ENCODE measurements at places on chromosomes 6 and 20. TPM values are rescaled to one million over a fixed set of nuclear protein-coding genes. Genes with fewer than 3 reads are reported as not detected.

GRCh38 chr6:150691463-150691862 is 91.8 kb downstream of the PLEKHG1 start:
- no peak for DNase-seq

- no peak for DNase-seq
Measured at GRCh38 chr6:78701407-78701806, 165.9 kb upstream of the IRAK1BP1 start.

- DNase-seq, result no peak
Measured at GRCh38 chr20:33279261-33279910, 3.6 kb upstream of the BPIFB1 start.

GRCh38 chr20:50272724-50273446 is 82.3 kb downstream of the CEBPB start:
- DNase-seq, result no peak

GRCh38 chr6:54289426-54289825 is 18.8 kb upstream of the TINAG start:
- DNase-seq, result no peak

DNA sequence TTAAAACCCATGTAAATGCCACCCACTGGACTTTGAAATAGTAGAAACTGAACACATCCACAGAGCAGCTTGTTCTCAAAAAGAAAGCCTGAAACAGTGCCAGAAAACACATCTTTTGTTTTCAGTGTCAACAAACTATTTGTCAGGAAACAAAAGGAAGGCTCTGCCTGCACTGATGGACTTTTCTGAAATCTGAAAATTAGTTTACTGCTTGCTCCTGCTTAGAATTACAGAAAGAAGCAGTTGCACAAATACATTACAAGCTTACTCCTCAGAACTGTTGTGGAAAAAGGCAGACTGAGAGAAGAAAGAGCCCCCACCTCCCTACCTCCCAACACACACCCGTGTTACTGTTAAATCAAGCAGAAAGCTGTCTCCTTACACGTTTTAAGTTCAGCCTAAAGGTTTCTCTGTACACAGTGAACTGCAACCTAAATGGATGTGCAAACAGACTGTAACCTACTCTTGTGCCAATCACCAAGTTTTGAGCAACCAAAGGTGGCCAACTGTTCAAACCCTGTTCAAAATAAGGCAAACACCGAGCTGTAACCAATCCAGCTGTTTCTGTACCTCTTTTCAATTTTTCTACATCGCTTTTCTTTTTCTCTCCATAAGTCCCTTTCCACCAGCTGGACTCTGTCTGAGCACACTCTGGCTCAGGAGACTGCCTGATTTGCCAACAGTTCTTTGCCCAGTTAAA is 43.7 kb downstream of the FRK start:
- DNase-seq, result no peak

- DNase-seq, result no peak
Measured at GRCh38 chr6:46850792-46851191, 57.6 kb downstream of the MEP1A start.

DNA sequence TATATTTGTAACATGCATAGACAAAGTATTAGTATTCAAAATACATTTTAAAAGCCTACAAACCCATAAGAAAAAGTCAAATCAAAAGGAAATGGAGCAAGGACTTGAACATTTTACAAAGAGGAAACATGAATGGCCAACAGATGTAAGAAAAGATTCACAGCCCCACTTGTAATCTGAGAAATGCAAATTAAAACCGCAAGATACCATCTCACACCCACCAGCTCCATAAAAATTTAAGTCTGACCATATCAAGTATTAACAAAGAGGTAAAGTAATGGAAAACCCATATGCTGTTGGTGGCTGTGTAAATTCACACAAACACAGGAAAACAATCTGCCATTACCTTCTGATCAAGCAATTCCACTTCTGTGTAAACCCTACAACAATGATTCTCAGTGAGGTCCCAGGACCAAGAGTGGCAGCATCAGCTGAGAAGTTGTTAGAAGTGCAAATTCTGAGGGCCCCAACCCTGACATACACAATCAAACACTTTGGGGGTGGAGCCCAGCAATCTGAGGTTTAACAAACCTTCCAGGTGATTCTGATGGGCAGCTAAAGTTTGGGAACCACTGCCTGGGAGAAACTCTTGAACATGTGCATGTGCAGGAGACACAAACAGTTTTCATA is 30.9 kb downstream of the BCL2L1 start:
- DNase-seq, result peak; percentile 66

DNA sequence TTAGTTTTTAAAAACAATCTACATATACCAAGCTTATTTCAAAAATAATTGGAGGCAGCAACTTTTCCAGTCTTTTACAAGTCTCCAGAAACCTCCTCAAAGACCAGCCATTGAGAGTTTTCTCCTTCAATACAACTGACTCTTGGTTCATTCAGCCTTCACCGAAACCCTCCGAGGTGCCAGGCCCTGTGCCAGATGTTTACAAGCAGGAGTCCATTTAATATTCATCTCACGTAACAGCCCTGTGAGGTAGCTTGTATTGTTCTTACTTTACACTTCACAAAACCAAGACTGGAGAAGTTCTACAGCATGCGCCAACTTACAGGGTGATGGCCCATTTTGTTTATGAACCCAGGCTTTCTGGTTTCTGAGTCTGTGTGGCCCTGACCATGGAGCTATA is 5.5 kb upstream of the NEDD9 start:
- no peak for DNase-seq

DNA sequence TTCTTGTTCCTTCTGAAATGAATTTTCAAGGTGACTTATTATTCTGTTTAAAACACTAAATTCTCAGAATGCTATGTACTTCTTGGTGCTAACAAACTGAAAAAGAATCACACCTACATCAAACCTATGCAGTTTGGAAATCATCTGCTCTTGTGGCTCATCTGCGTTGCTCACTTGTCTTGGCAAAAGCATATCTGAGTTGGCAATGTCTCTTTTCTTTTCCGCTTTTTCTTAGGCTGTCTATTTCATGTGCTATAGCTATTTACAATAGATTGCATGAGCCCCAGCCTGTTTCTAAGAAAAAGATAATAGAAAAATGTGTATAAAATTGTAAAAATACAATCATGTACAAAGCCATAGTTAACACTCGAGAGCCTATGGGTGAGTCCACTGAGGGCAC is 348.9 kb upstream of the AGPAT4 start:
- no peak for DNase-seq

GRCh38 chr20:35326021-35326739 is 34.0 kb upstream of the FAM83C start:
- no peak for DNase-seq

GRCh38 chr6:54860739-54861138 is 14.2 kb downstream of the FAM83B start:
- no peak for DNase-seq

- no peak for DNase-seq
Measured at GRCh38 chr6:138907167-138907566, 80.9 kb downstream of the REPS1 start.

DNA sequence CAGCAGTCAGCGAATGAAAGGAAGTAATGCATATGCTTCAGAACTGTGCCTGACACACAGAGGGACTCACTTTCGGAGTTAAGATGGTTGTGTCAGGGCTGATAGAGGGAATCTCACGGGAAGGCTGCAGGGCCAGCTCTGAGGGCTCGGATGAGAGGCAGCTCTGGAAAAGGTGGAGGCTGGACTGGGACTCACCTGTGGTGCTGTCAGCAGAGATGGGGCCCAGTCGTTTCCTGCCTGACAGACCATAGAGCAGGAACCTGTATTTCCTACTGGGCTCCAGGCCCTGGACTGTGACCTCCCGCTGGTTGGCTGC is 9.3 kb downstream of the CYP21A2 start:
- DNase-seq, result no peak

GRCh38 chr6:20319520-20320357 is 81.9 kb upstream of the E2F3 start:
- DNase-seq, result no peak

DNA sequence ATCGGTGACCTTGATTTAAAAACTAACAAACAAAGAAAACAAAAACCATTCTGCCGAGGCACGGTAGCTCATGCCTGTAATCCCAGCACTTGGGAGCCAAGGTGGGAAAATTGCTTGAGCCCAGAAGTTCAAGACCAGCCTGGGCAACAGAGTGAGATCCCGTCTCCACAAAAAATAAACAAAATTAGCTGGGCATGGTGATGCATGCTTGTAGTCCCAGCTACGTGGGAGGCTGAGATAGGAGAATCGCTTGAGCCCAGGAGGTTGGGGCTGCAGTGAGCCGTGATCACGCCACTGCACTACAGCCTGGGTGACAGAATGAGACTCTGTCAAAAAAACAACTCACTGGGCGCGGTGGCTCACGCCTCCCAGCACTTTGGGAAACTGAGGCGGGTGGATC is 48.2 kb upstream of the TFAP2A start:
- no peak for DNase-seq

DNA sequence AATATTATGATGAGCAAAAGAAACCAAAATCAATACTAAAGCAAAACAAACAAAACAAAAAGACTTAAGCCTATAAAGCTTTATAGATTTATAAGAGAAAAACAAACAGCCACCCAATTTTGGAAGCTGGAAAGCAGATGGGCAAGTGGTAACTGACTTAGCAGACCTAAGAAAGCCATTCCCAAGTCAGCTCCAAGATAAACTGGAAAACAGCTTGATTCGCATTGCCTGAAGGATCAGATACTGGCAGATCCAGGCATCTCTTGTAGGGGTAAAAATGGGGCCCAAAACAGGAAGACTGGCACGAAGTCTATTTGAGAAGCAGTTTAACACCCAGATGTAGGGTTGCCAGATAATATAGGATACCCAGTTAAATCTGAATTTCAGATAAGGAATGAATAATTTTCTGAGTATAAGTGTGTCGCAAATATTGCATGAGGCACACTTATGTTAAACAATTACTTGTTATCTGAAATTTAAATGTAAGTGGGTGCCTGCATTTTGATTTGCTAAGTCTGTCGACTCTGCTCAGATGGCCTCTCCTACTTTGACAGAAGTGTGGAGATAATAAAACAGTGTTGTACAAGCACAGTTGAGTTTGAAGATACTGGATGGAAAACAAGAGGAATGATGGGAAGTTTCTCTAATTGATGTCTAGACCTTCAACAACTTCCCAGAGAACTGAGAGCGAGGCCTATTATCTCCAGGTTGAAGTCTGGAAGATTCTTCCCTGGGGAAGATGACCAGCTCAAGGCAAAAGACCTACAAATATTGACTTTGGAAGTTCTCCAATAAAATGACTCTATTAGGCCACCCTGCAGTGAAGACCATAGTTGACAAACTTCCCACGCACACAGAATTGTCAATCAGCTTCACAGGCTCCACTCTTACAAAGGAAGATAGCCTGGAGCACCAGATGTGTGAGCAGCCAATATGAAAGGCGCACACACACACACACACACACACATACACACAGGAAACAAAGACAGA is 113.4 kb downstream of the FAM50B start:
- DNase-seq, result no peak

- no peak for DNase-seq
Measured at GRCh38 chr20:56360133-56360907, 1.5 kb downstream of the FAM210B start.

DNA sequence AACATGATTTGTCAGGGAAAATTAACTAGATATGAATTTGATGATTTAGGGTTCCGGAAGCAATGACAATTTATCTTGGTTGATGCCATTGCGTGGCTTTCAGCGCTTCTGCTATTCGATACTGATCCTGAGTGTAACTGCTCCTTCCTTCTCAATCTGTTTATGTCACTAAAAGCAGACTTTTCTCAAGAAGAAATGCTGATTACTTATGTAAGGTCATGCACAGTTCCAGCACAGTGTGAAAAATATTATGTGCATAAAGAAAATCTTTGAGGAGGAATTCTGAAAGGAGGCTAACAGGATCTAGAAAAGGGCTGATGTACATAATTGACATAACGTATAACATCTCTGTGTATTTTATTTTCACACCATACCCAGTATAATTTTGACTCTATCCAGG is 336.6 kb downstream of the PACRG start:
- DNase-seq, result no peak

DNA sequence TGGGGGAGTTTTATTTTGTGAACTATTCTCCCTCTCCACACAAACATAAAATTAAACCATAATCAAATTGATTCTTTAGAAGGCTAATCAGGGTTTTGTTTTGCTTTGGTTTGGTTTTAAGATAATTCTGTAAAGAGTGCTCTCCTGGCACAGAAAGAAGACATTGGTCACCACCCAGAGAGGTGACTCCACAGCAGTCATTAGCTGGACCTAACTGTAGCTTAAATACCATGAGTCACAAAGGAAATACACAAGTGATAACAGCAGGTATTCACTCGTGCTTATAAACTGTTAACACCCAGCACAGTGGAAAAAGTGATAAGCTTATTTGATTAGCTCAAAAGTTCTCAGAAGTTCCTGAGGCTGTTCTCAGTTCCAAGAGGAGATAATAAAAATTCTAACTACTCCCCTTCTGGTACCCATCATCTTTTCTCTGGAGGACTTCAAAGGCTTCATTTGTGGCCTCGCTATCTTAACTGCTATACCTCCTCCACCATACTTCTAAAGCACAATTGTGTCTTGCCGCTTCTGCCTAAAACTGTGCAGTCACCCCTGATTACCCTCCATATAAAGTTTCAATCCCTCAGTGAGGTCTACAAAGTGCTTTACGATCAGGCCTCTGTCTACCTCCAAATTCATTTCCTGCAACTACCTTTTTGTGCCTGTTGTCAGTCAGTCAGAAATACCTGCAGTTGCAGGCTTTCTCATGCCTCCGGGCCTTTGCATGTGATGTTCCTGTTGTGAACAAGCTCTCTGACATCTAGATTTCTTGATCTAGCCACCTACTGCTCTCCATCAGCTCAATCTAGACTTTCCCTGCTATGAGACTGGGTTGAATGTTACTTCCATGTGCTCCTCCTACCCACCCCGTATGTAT is 201.1 kb downstream of the SAMD5 start:
- no peak for DNase-seq

GSTA2 gene
- total RNA-seq, result not detected

DEFB114 gene
- not detected for total RNA-seq

BPIFB4 gene
- total RNA-seq, result not detected

SOX4 gene
- 121 TPM for total RNA-seq

SLC17A2 gene
- not detected for total RNA-seq

TFAP2D gene
- total RNA-seq, result not detected

RBM38 gene
- total RNA-seq, result 91.7 TPM

SLC22A3 gene
- 23.9 TPM for total RNA-seq

TREM2 gene
- total RNA-seq, result not detected

ZNF311 gene
- total RNA-seq, result 2.8 TPM

OR2H2 gene
- total RNA-seq, result not detected
